Immature natural killer cell (primary cell): ENCODE measurements at places on chromosomes 2 and 18.

DNA sequence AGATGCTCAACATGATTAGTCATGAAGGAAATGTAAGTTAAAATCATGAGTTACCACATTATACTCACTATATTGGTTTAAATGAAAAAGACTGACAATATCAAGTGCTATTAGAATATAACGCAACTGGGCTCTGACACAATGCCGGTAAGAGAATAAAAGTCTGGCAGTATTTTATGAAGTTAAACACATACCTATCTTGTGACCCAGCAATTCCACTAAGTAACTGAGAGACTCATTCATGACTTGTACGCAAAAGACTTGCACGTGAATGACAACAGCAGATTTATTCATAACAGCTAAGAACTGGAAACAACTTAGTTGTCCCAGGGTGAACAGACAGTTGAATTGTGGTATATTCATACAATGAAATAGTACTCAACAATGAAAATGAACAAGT lies 342.1 kb downstream of the SLC4A3 start:
- no peak for DNase-seq

- DNase-seq: no peak
Measured at GRCh38 chr18:7520200-7520785, 46.8 kb upstream of the PTPRM start.

DNA sequence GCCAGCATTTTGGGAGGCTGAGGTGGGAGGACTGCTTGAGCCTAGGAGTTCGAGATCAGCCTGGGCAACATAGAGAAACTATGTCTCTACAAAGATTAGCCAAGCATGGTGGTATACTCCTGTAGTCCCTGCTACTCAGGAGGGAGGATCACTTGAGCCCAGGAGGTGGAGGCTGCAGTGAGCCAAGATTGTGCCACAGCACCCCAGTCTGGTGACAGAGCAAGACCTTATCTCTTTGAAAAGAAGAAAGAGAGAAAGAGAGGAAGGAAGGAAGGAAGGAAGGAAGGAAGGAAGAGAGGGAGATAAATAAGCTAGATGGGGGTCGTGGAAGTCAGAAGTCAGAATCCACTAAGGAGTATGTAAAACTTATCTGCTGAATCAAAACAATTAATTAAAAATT lies 16.2 kb downstream of the GPR75 start:
- no peak for DNase-seq

GRCh38 chr2:147222506-147222905 lies 622.3 kb upstream of the ACVR2A start:
- no peak for DNase-seq

DNA sequence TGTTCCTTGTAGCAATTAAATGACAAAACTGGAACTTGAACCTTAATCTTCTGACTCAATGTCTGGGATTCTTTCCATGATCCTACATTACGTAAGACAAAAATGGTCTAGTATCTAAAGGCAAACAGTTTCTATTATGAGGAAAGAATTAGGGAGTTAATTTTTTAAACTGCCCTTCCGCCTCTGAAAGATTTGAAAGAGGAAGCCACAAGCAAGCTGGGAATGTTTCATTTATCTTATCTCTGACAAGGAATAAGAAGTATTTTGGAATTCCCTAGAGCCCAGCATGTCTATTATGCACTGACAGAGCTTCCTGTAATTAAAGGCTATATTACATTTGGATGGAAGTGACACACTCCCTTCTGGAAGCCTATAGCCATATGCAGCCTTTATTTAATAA lies 558.8 kb upstream of the CDH2 start:
- DNase-seq: no peak

- no peak for DNase-seq
Measured at GRCh38 chr2:68689553-68690537, 44.8 kb upstream of the ARHGAP25 start.

DNA sequence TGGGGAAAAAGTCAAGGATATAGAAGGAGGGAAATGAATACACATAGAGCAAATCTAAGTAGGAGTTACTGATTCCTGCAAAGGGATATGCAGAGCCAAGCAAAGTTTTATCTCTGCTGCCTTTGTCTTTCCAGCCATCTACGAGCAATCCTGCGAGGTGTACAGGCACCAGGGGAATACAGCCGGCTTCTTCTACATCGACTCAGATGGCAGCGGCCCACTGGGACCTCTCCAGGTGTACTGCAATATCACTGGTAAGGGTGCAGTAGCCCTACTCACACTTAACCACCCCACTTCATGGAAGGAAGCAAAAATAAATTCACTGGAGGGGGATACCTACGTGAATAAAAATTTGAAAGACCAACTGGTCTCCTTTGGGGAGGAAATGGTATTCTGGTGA lies 584.6 kb downstream of the CNTNAP5 start:
- DNase-seq: no peak

- DNase-seq: no peak
Measured at GRCh38 chr18:35368595-35368994, 8.5 kb downstream of the ZNF396 start.

DNA sequence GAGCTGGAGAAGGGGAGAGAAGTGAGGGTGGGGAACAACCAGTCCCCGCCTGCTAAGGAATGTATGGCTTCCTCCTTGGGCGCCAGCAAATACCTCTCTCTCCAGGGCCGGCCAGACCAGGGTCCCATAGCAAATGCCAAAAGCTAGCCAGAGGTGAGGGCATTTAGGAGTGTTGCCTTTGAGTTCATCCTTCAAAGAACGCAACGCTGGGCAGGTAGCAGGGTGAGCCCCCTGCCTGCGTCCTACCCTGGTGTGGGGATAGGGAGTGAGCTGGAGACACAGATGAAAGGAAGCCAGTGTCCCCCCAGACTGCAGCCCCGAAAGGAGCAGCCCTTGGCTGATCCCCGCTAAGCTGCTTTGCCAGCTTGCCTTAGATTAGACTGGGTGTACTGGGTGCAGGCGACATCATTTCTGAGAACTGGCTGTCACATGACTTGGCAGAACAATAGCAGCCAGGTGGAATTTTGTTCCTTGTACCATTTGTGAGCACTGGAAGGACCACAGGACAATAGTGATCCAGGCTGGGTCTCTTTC lies 40.4 kb downstream of the KLHL29 start:
- DNase-seq: no peak

- no peak for DNase-seq
Measured at GRCh38 chr18:2891526-2892431, 45.0 kb downstream of the EMILIN2 start.

- DNase-seq: no peak
Measured at GRCh38 chr2:165857876-165858275, 63.8 kb upstream of the GALNT3 start.

DNA sequence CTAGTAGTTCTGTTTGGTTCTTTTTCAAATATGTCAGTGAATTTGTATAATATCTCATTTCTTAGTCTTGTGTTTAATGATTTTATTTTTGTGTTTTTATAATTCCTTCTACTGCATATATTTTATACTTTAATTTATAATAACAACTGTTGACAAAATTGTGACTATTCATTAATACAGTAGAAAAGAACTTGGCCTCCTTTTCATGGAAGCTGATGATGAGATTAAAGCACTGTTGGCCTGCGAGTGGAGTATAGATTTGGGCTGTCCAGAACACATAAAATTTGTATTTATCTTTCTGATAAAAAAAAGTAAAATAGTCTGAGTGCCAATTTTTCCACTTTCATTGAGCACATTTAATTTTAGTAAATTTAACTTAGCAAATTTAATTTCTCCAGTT lies 12.1 kb downstream of the CFLAR start:
- DNase-seq: no peak

- DNase-seq: no peak
Measured at GRCh38 chr18:58947136-58947732, 82.6 kb downstream of the ZNF532 start.
